Jurkat, Clone E6-1 (cell line): ENCODE measurements at places on chromosomes 4 and X.

GRCh38 chr4:113404841-113405240 lies 355.4 kb downstream of the ANK2 start:
- DNase-seq: no peak

DNA sequence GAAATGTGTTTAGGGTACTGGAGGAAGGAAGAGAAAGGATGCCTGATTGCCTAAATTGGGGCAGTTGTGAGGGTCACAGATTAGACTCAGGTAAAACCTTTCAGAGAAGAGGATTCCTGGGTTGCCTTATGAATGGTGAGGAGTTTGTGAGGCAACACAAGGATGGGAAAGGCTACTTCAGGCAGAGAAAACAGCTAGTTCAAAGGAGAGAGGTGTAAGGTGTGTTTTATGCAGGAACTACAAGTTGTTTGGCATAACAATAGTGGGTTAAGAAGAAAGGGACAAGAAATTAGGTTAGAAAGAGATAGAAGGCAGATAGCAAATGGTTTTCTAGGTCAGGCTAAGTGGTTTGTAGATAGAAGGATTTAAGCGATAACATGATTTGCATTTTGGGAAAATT lies 75.1 kb upstream of the PGRMC2 start:
- no peak for DNase-seq

GRCh38 chrX:9566150-9566621 lies 101.3 kb downstream of the TBL1X start:
- DNase-seq: peak; percentile 5

DNA sequence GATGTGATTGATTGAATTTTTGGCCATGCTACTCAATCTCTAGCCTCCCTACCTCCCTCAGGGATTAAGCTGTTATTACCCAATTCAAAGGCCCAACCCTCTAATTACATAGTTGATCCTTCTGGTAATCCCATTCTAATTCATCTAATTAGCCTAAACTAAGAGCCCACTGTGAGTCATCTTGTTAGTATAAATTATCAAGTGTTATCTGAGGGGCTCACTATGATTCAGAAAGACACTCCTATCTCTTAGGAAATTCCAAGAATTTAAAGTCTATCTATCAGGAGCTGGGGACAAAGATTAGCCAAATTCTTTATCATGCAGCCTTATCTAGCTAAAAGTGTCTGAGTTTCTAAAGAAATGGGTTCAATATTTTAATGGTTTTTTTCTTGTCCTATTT lies 32.9 kb upstream of the VEGFC start:
- DNase-seq: no peak

DNA sequence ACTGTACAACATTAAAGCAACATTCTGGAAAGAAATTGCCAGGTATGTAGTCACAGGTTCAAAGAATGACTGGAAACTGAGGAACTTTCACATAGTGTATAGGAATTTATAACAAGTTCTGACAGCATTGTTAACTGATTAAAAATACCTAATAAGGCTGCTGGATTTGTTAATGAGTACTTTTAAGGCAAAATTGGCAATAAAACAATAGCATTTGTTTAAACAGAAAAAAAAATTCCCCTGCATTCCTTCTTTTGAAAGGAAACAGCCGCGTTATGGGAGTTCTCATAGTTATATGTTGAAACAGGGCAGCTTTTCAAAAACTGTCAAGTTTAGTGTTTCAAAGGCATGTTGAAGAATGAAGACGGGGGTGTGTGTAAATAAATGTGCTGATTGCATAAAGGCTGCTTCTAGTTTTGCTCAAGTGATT lies 282.5 kb upstream of the FAT1 start:
- DNase-seq: no peak
